ENCODE measurements at places on chromosomes 3 and 15.

- no peak for DNase-seq
Measured at GRCh38 chr3:38284756-38285150, 2.7 kb downstream of the SLC22A14 start.

DNA sequence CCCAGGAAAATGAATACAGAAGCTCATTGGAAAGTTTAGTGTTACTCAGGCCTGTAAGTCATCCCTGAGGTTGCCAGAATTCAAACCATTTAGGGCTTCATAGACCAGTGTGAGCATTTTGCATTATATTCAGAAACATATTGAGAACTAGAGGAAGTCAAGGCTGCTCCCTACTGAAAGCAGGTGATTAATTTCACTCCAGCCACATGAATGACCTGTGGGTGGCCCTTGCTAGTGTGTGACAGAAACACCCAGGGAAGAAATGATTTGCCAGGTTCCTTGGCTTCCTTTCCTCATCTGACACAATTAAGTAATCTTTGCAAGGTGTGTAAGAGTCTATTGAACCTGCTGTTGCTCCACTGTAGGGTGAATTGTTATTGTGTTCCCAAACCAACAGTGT lies 61.8 kb downstream of the GAP43 start:
- DNase-seq = no peak

DNA sequence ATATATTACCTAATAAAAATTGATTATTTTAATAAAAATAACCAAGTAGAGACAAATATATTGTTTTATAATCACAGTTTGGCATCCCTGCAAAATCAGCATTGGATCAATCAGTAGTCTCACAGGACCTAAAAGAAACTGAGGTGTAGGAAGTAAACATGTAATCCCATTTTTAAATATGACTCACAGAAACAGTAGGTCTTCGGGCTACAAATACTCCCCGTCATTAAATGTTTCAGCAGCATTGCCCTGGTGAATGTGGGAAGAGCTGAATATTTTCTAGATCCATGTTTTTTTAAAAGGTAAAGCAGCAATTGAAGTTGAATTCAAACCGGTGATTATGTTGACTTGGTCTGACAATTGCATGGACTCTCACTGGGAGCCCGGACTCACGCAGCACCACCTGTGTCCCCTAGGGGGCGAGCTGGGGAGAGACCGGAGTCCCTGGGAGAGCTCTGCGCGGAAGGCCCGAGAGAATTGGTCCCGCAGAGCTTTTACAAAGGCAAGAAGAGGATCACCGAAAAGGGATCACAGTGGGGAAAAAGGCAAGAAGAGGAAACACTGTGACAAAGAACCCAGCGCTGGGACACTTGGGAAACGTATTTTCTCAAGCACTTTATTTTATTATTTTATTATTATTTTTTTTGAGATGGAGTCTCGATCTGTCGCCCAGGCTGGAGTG lies 17.2 kb upstream of the USP3 start:
- DNase-seq = peak; percentile 91

DNA sequence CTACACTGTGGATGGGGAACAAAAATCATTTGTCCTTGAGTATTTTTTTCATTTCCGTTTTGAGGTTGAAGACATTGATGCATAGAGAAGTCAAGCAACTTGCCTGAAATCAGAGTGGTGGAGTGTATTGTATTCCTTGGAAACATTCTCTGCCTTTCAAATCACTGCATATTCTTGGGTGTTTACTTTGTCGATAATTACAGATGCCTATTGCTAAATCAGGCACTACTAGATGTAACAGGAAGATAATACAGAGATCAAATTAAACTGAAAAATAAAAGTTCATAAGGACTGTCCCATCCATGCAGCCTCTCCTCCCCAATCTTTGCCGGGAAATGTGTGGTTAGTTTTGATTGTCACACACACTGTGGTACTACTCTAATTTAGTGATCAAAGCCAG lies 37.4 kb upstream of the VEPH1 start:
- DNase-seq = no peak

GRCh38 chr15:90863987-90864386 lies 4.4 kb upstream of the FURIN start:
- DNase-seq = no peak

GRCh38 chr3:78978037-78978436 lies 789.8 kb downstream of the ROBO1 start:
- no peak for DNase-seq

- DNase-seq = no peak
Measured at GRCh38 chr3:123834631-123835030, 49.5 kb downstream of the MYLK start.

DNA sequence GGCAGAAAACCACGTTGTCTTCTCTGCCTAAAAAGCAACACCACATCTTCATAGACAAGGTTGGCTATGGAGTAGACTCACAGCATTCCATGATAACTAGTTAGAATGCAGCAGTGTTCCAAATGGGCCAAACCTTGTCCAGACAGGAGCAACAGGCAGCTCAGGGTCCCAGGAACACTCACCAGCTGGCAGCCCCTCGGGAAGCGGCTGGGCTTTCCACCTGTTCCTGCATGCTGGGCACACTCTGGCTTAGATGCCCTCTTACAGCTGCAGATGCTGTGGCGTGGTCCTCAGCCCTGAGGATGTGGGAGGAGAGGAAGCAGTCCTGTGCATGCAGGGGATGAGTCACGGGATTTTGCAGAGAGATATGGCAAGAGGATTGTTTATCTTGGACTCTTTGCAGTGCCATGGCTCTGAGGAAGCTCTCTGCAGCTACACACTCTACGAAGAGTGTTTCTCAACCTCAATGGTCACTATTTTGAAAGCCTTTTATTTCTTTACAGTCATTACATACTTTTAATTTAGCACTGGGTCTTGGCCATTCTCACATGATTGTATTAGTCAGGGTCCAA lies 11.3 kb downstream of the NRROS start:
- no peak for DNase-seq

- DNase-seq = no peak
Measured at GRCh38 chr15:98412852-98413251, 235.5 kb upstream of the IGF1R start.

DNA sequence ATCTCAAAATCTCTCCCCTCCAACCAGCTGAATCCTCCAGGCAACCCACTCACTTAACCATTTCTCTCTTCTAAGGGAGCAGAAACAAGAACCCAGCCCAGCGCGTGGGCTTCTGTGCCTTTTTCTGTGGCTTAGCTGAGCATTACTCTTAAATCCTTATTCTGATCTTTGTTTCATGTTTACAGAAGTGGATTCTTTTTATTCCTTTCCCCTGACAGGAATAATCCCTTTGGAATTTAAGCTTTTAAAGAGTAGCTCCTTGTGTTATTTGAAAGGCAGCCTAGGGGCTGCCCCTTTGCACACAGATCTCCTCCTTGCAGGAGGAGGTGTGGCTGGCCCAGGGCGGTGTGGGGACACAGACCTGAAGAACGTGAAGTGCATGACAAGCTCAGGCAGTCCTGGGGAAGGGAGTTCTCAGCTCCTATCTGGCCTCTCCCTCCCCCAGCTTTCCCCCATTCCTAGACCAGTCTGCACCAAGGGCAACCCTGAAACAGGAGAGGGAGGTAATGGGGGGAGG lies 77.1 kb upstream of the UBE2E1 start:
- no peak for DNase-seq

DNA sequence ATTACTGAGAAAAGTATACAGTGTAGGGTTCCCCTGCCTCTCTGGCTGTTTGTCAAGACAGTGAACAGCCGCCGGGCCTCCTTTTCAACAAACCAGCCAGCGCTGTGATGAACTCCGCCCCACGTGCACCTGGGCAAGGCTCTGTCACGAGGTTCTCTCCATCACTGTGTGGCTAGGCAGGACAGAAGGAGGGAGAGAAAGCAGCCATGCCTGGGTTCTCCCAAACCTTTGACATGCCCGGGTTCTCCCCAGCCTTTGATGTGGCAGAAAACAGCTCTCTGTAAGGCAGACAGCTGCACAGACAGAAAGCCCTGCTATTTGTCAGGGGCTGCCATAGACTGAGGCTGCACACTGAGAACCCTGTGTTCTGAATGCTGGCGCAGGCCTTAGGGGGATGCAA lies 101.4 kb upstream of the TRPM1 start:
- DNase-seq = peak; percentile 27

DNA sequence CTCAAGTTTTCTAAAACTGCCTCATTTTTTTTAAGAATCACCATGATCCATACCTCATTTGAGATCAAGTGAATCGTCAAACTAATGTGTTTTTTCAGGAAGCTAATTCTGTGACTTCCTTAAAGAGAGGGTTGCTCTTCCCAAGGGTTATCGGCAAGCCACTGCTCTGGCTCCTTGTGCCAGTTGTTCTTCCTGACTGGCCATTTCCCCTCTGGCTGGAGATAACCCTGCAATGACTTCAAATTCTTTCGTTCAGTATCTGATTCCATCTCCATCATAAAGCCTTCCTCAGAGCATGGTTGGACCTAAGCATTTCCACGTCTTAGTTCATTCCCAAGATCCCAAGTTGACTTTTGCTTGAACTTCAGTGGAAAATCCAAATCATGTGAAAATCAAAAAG lies 167.1 kb downstream of the MECOM start:
- DNase-seq = no peak

- no peak for DNase-seq
Measured at GRCh38 chr3:125594581-125595011, 701 bp downstream of the OSBPL11 start.

DNA sequence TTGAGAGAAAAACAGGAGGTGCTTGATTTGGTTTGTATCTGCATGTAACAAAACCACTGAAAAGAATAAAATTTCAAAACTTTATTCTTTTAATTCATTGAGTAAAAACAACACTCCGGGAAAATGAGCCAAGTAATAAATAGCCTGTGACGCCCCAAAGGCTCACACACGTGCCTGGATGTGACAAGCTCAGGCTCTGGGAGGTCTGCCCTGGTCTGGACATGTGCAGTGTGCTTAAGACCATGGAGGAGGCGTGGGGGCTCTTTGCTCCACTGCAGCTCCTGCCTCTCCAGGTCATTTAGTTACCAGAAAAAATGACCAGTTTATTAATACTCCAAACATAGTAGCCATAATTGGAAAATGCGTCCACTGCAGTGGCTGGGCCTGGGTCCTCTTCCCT lies 8.6 kb upstream of the NME9 start:
- DNase-seq = no peak
